ENCODE measurements at places on chromosomes 16 and 17.

- H3K27me3 ChIP-seq: peaks cover 33% of the 10 kb centered on the region
- H3K36me3 ChIP-seq: peaks cover 4% of the 10 kb centered on the region
Measured at GRCh38 chr17:81031566-81032550, 3.1 kb upstream of the BAIAP2 start.

DNA sequence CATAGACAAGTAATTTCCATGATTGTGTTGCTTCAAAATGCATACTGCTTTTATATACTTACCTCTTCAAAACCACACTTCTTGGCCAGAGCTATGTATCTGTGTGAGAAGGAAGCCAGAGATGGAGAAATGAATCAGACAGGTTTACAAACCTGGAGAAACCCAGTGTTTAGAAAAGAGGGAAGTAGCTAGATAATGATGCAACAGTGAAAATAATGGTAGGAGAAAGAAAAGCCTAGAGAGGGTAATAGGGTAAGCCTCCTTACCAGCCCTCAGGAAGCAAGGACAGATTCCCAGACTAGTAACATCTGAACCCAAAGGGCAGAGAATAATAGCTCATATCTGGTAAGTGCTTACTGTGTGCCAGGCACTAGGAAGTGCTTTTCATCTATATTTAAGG, 250.3 kb upstream of the CDH11 start:
- H3K27me3 ChIP-seq: no peaks in the 10 kb centered on the region
- H3K36me3 ChIP-seq: no peaks in the 10 kb centered on the region
- no peak for DNase-seq

DNA sequence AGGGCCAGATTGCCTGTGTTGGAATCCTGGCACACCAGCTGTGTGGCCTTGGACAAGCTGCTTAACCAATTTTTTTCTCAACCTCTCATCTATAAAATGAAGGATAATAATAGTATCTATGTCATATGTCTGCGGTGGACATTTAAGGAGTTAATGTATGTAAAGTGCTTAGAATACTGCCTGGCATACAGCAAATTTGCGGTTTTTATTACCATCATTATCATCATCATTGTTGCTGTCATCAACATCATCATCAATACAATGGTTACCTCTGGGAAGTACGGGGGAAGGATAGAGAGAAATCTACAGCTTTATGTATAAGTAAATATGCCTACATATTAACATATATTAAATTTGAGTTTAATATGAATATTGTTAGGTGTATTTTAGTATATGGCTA, 37.1 kb upstream of the COX10 start:
- no peak overlapping the region for H3K4me3 ChIP-seq
- H3K4me1 ChIP-seq: no peaks in the 10 kb centered on the region
- DNase-seq: no peak
- H3K27me3 ChIP-seq: no peaks in the 10 kb centered on the region
- peaks cover 32% of the 10 kb centered on the region for H3K36me3 ChIP-seq

GRCh38 chr17:75345514-75346167, 56.4 kb upstream of the SLC25A19 start:
- H3K27me3 ChIP-seq: no peaks in the 10 kb centered on the region
- peaks cover 97% of the 10 kb centered on the region for H3K4me1 ChIP-seq
- peak overlapping the region; percentile 83 for H3K27ac ChIP-seq

GRCh38 chr17:2571523-2572303, 21.7 kb upstream of the PAFAH1B1 start:
- no peak overlapping the region for H3K27ac ChIP-seq
- H3K27me3 ChIP-seq: no peaks in the 10 kb centered on the region
- H3K4me1 ChIP-seq: peaks cover 13% of the 10 kb centered on the region

DNA sequence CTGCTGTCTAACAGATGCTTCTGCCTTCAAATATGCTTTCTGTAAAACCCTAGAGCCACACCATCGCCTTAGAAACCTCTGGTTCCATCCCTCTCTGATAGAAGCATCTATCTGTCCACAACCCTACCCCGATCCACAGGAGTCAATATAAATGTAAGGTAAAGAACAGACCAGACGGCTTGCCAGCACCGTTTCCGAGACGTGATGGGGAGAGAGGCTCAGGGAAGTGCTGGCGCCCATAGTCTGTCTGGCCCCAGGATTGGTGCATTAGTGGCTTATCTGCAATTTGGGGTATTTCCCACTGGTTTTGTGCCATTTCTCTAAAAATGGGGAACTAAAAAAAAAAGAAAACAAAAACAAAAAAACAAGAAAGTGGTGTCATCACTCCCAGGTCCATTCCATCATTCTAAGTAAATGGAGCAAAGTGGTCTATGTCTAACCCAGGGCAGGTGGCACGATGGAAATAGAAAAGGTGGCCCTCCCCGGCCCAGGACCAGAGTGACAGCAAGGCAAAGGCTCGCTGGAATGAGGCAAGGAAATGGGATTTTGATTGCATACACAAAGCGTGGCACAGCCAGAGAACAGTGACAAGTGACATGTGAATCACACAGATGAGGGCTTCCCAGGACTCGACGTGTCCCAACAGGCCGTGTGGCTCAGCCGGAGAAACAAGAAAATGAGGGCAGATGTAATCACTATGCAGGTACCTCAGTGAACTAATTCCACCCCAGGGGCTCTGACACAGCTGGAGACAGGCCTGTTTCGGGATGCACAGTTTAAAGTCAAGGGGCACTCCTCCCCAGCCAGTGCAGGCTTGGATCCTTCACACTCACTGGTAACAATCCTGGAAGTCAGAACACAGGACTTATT, 125.6 kb downstream of the GAS7 start:
- H3K36me3 ChIP-seq: peaks cover 3% of the 10 kb centered on the region
- H3K4me3 ChIP-seq: no peak overlapping the region
- no peaks in the 10 kb centered on the region for H3K27me3 ChIP-seq
- no peak for DNase-seq
- no peak overlapping the region for H3K27ac ChIP-seq

DNA sequence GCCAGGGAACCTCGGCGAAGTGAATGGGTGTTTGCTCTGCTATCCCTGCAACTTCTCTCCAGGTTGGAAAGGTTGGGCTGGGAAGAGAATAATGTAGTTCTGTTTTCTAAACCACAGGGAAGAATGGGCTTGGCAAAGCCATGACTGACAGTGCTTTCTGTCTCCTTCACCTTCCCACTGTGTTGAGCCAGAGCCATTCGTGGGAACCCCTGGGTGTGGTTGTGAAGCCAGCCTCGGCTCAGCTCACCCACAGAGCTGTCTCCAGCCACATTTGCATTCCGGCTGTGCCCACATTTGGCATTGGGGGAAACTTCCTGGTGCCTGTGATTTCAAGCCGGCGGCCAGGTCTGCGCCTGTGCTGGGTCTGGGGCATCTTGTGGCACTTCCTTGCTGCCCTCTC, 39.9 kb downstream of the BAIAP2 start:
- no peaks in the 10 kb centered on the region for H3K27me3 ChIP-seq
- H3K36me3 ChIP-seq: no peaks in the 10 kb centered on the region
- H3K27ac ChIP-seq: no peak overlapping the region
- no peak for DNase-seq
- no peak overlapping the region for H3K4me3 ChIP-seq

GRCh38 chr16:51151435-51151960, 428 bp upstream of the SALL1 start:
- peaks cover 6% of the 10 kb centered on the region for H3K36me3 ChIP-seq
- H3K4me1 ChIP-seq: peaks cover 14% of the 10 kb centered on the region
- H3K27me3 ChIP-seq: peaks cover 52% of the 10 kb centered on the region
- no peak for DNase-seq
- no peak overlapping the region for H3K27ac ChIP-seq

DNA sequence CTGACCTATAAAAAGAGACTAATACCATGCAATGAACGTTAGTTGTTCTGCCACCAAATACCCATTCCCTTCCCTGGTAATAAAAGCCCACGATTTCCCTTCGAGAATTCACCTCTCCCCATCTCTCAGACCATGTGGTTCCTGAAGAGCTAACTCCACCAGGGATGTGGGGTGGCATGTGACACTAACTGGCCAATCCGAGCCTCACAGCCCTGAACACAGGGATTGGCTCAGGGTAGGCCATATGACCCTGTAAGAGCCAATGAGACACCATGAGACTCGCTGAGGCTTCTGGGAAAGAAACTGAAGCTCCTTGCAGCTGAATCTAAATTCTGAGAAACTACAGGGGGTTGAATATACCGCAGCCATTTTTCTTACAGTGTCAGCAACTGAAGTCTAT, 21.1 kb downstream of the HELZ start:
- H3K4me1 ChIP-seq: peaks cover 31% of the 10 kb centered on the region
- peak overlapping the region; percentile 12 for H3K4me3 ChIP-seq
- H3K36me3 ChIP-seq: peaks cover 12% of the 10 kb centered on the region
- DNase-seq: no peak
- H3K27me3 ChIP-seq: no peaks in the 10 kb centered on the region

DNA sequence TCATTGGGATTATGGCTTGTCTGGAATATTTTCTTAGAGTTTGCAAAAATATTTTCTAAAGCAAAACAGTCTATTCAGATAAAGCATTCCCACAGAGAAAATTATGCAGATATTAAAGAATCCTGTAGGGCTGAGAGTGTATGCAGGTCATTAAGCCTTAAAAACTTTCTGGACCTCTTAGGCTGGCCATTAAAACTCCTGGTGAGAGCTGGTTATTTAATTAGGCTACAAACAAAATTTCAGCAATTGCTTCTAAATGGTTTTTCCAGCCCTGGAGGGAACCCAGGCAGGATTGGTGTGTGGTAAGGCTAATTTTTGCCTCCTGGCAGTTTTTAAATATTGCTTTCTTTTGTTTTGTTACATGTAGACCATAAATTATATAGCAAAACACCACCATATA, 27.3 kb upstream of the SMG1 start:
- H3K27me3 ChIP-seq: no peaks in the 10 kb centered on the region
- peaks cover 12% of the 10 kb centered on the region for H3K4me1 ChIP-seq
- DNase-seq: no peak
- no peaks in the 10 kb centered on the region for H3K36me3 ChIP-seq
- no peak overlapping the region for H3K27ac ChIP-seq

GRCh38 chr17:21214777-21215541, 998 bp upstream of the TMEM11 start:
- peak overlapping the region; percentile 83 for H3K27ac ChIP-seq
- no peak for DNase-seq
- peak overlapping the region; percentile 92 for H3K4me3 ChIP-seq
- H3K4me1 ChIP-seq: peaks cover 74% of the 10 kb centered on the region

- H3K27ac ChIP-seq: no peak overlapping the region
- H3K36me3 ChIP-seq: no peaks in the 10 kb centered on the region
- no peak overlapping the region for H3K4me3 ChIP-seq
- no peak for DNase-seq
- no peaks in the 10 kb centered on the region for H3K4me1 ChIP-seq
- H3K27me3 ChIP-seq: no peaks in the 10 kb centered on the region
Measured at GRCh38 chr16:53629607-53630312, 73.9 kb downstream of the RPGRIP1L start.

- no peak for DNase-seq
- no peaks in the 10 kb centered on the region for H3K27me3 ChIP-seq
- no peak overlapping the region for H3K4me3 ChIP-seq
- no peak overlapping the region for H3K27ac ChIP-seq
- H3K4me1 ChIP-seq: no peaks in the 10 kb centered on the region
Measured at GRCh38 chr17:49835472-49835871, 12.4 kb downstream of the TAC4 start.

- H3K4me3 ChIP-seq: no peak overlapping the region
- H3K27me3 ChIP-seq: peaks cover 37% of the 10 kb centered on the region
- no peaks in the 10 kb centered on the region for H3K36me3 ChIP-seq
Measured at GRCh38 chr16:75272097-75272551, 20.7 kb upstream of the BCAR1 start.

DNA sequence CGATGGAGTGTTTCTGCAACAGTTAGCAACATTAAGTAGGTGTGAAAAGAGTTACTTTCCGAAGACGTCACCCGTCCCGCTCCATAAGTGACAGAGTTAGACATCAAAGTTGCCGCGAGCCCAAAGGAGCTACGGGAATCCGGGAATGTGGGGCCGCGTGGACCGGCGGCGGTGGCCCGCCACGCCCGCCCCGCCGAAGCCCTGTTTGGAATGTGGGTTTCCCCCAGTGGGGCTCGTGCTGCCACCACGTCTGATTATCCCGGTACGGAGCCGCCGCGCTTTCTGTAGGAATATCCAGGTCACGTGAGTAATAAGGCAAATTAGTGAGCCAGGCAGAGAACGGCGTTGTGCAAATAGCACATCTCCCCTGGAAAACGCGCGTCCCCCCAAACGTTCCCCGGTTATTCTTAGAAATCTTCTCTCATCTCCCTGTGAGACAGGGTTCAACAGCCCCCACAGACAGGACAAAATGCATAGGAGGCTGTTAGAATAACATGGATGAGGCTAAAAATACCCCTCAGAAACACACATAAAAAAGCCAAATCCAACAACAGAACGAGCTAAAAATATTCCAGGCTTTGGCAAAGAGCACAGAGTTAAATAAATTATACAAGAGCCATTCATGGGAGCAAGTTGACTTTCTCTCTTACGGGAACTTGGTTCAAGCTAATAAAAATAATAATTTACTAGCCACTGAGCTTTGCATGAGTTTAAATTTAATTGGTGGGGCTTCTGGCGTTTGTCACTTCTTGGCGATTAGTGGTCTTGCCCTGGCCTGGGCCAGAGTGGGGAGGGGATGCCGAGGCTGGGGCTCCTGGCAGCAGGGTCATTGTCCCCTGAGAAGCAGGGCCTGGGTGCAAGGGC, 8.6 kb downstream of the BAHCC1 start:
- H3K27me3 ChIP-seq: peaks cover 53% of the 10 kb centered on the region
- H3K4me1 ChIP-seq: peaks cover 1% of the 10 kb centered on the region
- no peak overlapping the region for H3K27ac ChIP-seq
- H3K36me3 ChIP-seq: peaks cover under 1% of the 10 kb centered on the region
- no peak overlapping the region for H3K4me3 ChIP-seq
- DNase-seq: no peak

DNA sequence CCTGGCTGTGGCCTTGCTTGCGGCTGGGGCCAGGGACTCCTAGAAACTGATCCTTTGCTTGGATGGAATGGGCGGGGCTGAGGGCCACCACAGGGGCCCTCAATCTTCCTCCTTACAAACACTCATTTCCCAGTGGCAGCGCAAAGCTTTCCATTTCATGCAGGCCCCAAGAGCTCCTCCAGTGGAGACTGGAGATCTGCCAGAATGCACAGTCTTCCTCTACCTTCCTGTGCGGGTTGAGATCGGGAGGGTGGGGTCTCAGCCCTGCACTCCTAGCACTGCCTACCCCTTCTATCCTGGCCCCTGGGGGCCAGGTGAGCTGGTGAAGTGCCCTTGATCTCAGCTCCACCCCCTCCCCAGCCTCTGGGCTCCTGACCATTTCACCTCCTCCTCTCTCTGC, 1.7 kb downstream of the NRN1L start:
- H3K36me3 ChIP-seq: peaks cover 2% of the 10 kb centered on the region
- peak overlapping the region; percentile 31 for H3K27ac ChIP-seq
- no peak overlapping the region for H3K4me3 ChIP-seq
- H3K4me1 ChIP-seq: peaks cover 5% of the 10 kb centered on the region
- no peaks in the 10 kb centered on the region for H3K27me3 ChIP-seq

- peak overlapping the region; percentile 68 for H3K4me3 ChIP-seq
- H3K36me3 ChIP-seq: no peaks in the 10 kb centered on the region
- H3K27me3 ChIP-seq: no peaks in the 10 kb centered on the region
- no peak overlapping the region for H3K27ac ChIP-seq
- no peak for DNase-seq
- H3K4me1 ChIP-seq: no peaks in the 10 kb centered on the region
Measured at GRCh38 chr17:81118308-81119221, 46.7 kb upstream of the PVALEF start.

DNA sequence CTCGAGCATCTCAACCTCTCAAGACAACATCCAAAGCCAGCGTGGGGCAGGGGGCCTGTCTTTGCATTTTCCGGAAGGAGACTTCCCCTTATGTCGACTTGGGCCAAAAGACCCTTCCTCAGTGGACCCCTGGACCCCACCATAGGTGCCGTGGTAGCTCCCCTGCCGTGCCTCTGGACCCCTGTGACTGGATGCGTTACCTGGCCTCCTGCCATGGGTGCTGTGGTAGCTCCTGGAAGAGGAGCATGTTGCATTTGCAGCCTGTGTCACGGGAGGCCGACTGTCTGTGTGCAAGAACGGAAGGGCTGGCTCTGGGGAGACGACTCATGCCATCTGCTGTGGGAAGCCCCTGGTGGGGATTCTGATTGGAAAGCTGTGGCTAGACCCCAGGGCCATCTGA, 130.1 kb downstream of the FOXL1 start:
- no peaks in the 10 kb centered on the region for H3K36me3 ChIP-seq
- H3K4me1 ChIP-seq: no peaks in the 10 kb centered on the region
- no peaks in the 10 kb centered on the region for H3K27me3 ChIP-seq
- no peak overlapping the region for H3K4me3 ChIP-seq
